ENCODE measurements at places on chromosomes 6 and 20.

- DNase-seq, result no peak
These were observed 526.6 kb upstream of the ARID1B start for GRCh38 chr6:156250593-156250992.

DNA sequence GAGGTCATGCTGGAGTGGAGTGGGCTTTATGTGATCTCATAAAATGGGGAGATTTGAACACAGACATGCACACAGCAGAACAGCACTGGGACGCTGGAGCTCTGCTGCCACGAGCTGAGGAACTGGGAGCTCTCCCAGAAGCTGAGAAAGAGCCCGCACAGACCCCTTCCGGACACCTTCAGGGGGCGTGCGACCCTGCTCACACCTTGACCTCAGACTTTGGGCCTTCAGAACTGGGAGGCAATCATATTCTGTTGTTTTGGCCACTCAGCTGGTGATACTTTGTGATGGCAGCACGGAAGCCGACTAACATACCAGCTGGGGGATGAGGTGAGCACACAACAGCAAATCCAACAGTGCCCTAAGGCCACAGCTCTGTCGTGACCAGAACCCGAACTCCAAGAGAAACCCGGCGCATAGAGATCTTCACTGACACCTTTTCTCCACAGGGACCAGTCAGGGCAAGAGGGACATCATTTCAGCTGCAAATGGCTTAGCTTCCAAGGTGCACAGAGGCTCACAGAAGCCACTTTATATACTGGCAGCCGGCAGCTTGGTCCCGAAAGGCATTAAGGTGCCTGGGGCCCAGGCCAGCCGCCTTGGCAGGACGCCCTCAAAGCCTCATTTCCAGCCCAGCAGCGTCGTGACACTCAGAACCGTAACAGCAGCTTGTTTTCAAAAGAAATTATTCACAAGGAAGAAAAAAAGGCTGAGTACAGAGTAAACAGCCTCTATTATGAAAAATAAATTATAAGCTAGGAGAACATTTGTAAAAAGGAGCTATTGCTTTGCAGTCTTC, 89.3 kb downstream of the RNASET2 start:
- DNase-seq, result no peak

GRCh38 chr6:134172020-134172705, 119.7 kb upstream of the SLC2A12 start:
- DNase-seq, result no peak

DNA sequence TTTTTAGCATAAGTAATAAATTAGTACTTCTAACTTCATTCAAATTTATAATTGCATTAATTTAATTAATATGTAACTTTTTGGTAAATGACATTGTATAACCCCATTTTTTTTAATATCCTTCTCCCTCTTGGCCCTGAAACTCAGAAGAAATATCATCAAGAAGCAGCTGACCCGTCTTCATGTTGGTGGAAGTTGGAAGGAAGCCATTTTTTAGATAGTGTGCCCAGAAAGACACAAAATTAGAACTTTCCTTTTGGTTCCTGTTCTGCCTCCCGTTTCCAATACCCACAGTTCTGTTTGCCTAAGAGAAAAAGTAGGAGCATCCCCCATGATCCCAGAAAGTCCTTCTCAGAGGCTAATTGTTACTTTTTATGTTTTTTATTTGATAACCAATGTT, 65.5 kb downstream of the PLCB4 start:
- no peak for DNase-seq

- no peak for DNase-seq
These were observed 35.7 kb upstream of the CCDC167 start for GRCh38 chr6:37535428-37535758.

- DNase-seq, result no peak
These were observed 115.4 kb downstream of the ISM1 start for GRCh38 chr20:13336308-13337089.

- DNase-seq, result no peak
These were observed 12.9 kb upstream of the FAM210B start for GRCh38 chr20:56345911-56346310.

DNA sequence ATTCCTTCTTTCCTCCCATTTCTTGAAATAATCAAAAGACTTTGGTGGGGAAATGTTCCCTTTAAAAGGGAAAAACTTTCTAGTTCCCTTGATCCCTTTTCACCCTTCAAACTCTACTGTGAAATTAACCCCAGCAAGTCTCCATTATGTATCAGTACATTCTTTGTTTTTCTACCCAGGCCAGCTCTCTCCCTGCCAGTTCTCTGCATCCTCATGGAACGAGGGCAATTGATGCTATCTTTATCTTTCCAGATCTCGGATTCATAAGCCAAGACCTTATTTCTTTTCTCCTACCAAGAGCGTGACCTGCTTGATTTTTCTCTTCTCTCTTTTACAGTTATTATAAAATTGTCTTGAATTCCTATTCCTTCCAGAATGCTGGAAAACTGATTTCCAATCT, 75.8 kb downstream of the ADGRB3 start:
- no peak for DNase-seq

DNA sequence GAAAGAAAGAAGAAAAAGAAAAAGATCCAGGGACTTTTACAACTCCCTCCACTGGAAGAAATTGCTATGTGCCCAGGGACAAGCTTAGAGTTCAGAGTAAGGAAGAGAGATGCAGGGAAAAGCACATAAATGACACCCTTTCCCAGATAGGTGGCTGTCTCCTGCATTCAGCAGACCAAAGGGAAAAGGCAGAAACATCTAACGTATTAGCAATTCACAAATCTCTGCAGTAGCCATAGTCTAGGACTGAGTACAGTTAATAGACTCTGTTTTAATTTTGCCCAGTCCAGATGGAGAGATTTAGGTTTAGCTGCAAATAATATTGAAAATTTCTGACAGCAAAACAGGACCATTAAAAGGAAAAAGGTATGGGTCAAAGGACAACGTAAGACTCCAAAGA, 71.3 kb upstream of the TNFRSF21 start:
- no peak for DNase-seq

- no peak for DNase-seq
These were observed 811.0 kb upstream of the GJE1 start for GRCh38 chr6:141321493-141322347.

- no peak for DNase-seq
These were observed 52.6 kb upstream of the PDE7B start for GRCh38 chr6:135798751-135799515.

DNA sequence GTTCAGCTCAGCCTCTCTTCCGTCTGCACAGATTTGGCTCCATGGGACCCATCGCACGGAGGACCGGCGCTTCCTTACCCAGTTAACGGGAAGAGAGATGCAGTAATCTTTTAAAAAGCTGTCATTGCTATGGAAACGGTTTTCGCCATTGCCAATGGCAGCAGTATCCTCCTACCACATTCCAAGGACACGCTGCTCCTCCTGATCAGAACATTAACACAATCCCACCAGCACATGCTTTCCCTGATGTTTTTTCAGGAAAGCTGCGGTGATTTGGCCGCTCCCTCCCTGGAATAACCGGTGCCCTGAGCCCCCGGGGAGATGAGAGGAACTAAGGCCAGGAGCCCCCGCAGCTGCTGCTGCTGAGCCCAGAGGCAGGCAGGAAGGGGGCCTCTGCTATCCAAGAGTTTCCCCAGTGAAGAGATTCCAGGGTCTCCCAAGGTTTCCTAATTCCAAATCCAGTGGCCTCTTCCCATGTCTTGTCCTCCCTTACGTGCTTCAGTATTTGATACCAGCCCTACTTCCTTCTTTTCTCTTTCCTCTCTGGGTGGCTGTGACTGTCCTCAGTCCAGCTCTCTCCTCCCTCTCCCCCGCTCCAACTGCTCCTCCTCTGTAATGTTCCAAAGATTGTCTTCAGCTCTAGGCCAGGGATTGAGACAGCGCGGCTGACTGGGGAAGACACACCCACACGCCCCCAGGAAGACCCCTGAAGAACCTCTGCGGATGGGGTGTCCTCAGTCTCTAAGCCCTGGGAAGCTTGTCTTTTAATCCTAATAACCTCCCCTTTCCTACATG, 2.6 kb downstream of the BNIP5 start:
- DNase-seq, result peak; percentile 55

DNA sequence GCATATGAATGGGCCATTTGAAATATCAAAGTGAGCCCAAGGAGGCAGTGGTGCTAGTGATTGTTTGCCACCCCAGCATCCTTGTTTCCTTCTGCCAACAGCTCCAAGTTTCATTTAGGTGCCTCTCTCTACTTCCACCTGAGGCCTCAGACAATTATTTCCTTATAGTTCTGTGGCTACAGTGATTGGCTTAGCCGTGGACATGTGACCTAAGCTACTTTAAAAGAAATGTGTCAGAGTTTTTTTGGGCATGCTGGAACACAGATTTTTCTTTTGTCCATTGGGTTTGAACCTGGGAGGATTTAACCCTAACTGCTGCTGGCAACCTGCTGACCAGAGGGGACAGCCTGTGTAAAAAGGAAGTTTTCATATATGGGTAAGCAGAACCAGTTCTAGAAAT, 319.4 kb downstream of the CD109 start:
- DNase-seq, result no peak

DNA sequence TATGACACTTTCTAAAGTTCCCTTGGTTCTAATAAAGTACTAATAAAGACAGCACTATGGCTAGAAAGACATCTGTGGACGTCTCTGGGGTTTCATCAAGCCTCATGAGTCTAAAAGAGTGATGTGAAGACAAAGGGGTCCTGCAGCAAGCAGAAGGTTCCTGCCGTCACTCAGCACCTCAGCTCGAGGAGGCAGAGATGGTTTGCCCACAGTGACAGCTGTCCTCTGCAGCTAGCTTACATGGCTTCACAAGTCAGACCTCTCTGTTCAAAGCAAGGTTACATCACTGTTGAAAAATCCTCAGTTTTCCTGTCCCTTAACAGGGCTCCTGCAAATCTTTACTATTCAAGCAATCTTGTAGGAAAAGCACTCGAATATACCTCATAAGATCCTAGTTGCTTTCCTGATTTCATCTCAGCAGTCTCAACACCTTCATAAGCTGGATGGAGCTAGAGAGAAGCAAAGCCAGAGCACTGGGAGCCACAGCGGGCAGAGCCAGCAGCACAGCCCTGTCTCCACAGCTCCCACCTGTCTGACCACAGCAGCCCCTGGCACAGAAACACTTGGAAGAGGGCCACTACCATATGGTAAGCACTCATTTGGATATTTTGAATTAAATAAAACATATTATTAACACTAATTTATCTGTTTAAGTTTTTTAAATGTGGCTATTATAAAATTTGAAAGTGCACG, 202.3 kb downstream of the GMDS start:
- no peak for DNase-seq

DNA sequence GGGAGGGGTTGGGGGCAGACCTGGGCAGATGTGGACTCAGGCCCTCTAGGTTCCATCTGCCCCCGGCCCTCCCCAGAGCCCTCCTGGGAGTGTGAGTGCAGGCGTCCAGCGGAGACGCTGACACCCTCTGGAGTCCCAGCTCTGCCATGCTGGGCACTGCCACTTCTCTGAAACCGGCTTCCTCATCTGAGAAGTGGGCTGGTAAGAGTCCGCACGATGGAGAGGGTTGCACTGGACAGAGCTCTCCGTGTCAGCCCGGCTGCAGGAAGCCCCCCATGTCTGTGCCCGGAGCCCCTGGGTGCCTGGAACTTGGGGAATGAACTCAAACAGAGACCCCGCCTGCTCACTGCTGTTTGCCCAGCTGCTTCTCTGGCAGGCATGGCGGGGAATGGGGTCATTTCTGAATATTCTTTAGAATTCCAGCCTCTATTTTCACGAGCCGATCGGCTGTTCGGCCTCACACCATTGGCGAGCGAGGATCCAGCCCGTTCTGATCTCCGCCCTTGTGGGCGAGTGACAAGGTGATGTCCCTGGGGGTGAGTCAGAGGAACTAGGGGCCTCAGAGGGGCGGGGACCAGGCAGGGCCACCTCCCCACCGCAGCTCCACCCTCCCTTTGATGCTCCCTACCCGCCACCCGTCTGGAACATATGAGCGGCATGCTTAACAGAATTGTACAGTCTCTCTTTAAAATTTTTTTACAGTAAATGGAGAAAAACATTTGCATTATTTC, 47.8 kb upstream of the GATA5 start:
- DNase-seq, result no peak

GRCh38 chr20:33679758-33680485, 5.7 kb upstream of the NECAB3 start:
- no peak for DNase-seq

GRCh38 chr6:10852361-10852960, 14.1 kb upstream of the MAK start:
- no peak for DNase-seq

DNA sequence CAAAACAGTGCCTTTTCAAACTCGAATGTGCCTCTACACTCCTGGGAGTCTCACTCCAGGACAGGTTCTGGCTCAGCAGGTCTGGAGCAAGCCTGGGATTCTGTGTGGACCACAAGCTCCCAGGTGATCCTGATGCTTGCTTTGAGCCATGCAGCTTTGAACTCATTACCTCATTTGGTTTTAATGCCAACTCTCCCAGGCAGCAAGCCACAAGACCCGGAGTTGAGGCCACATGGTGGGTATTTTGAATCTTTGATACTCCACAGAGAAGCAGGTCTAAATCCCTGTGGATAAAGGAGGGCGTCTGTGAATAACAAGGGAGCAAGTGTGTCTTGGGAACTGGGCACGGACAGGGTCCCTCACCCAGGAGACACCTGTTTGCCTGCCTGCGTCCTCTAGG, 205.4 kb upstream of the CST7 start:
- no peak for DNase-seq

- no peak for DNase-seq
These were observed 710 bp downstream of the DYNLT1 start for GRCh38 chr6:158643836-158644230.

- peak; percentile 77 for DNase-seq
These were observed 4.5 kb downstream of the DLL1 start for GRCh38 chr6:170286246-170286933.

DNA sequence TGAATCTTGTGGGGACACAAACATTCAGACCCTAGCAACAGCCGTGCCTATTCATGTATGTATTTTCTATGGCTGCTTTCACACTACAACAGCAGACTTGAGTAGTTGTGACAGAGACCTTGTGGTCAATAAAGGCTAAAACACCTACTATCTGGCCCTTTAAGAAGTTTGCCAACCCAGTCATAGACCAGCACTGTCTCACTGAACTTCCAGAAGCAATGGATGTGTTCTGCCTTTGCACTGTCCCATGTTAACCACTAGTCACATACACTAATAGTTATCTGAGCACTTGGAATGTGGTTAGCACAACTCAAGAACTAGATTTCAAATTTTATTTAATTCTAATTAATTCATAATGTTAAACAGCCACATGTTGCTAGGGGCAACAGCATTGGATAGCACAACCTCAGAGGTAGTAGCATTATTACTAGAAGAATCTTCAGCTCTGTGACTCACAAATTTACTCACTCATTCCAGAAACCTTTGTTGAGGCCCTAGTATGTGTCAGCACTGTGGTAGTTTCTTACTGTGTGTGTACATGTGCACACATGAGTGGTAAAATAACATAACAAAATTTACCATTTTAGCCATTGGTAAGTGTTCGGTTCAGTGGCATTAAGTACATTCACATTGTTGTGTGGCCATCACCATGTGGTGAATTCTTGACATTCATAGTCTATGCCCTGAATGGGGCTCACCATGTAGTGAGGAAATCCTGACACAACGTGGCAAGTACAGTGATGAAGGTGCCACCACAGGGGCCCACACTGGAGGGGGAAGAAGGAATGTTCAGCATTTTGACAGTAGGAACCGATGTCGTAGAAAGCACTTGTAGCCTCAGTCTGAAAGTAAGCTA, 107.3 kb downstream of the CEP57L1 start:
- no peak for DNase-seq

- DNase-seq, result no peak
These were observed 227.5 kb upstream of the MYLIP start for GRCh38 chr6:15901141-15902115.
